Spinal cord (tissue), 10 donors: ENCODE measurements at places on chromosomes 11 and 22. TPM values are rescaled to one million over a fixed set of nuclear protein-coding genes. Genes with fewer than 3 reads are reported as not detected.

The FGF4 gene
- not detected for total RNA-seq

DNA sequence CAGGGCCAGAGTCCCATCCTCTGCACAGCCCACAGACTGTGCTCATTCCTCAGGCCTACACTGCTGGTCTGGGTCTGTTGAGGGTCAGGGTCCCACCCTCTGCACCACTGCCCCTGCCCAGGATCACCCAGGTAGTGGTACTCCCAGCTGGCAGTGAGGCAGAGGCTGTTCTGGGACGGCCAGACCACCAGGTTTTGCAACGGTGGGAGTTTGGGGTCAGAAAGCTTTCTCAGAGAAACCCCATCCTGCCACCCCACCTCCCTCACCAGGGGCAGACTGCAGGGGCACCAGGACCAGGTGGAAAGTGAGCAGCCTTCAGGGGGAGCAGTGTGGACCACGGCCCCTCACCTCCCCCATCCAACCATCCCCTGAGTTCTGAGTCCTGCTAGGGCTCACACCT is 10.8 kb downstream of the NPTXR start:
- DNase-seq: no peak

The PATE4 gene
- not detected for total RNA-seq

The KCNJ1 gene
- total RNA-seq: 0.06 TPM

DNA sequence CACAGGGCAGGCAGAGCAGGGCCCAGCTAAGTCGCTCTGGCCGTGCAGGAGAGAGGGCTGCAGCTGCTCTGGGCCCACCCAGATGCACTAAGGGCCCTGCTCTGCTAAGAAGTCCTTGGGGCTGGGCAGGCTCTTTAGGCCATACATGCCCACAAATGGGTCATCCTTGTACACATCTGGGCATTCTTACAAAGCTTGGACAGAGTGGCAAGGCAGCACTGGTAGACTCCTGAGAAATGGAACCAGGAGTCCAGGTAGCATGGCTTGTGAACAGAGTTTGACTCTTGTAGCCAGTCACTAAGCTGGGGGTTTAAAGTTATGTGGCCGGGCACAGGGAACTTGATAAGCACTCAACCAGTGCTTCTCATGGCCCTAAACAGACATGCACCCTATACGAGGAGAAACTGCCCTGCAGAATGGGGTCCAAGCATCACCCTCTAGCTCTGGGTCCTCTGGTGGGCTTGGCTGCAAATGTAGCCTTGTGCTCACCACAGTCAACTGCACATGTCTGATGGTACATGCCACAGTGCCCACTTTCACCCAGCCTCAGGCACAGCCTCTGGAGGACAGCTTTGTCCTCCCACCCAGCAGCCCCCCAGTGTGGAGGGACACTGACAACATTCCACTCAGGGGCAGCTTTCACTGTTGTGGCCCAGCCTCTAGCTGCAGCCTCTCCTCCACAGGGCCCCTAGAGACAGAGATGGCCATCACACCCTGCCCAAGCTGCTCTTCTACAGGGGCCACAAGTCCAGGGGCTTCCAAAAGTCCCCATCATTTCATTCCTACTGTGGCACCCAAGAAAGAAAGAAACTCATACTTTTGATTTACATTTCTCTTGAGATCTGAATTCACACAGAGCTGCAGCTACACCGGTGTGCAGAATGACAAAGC is 75.2 kb downstream of the DGCR2 start:
- DNase-seq: no peak

The TREH gene
- total RNA-seq: not detected

GRCh38 chr11:108632041-108632704 is 32.7 kb upstream of the DDX10 start:
- no peak for DNase-seq

DNA sequence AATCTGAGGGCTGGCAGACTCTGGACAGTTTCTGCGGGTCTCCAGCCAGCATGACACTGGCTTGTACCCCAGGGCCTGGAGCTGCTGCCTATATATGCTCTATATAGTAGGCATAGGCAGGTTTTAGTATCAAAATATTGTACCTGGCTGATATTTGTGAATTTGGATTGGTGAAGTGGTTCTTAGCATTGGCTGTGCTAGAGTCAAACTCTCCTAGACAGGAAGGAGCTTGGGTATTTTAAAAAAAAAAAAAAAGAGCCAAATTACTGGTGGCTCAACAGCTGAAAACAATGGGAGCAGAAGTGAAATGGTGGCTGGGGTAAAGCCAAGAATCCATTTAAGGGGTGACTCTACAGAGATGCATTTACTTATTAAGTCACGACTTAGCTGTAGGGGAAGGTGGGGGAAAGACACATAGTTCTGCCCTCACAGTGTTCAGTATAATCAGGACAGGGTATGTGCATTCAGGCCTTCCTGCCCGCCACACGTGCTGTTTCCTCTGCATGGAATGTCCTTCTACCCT is 11.0 kb upstream of the MTFP1 start:
- no peak for DNase-seq

The FREY1 gene
- 0.72 TPM for total RNA-seq

DNA sequence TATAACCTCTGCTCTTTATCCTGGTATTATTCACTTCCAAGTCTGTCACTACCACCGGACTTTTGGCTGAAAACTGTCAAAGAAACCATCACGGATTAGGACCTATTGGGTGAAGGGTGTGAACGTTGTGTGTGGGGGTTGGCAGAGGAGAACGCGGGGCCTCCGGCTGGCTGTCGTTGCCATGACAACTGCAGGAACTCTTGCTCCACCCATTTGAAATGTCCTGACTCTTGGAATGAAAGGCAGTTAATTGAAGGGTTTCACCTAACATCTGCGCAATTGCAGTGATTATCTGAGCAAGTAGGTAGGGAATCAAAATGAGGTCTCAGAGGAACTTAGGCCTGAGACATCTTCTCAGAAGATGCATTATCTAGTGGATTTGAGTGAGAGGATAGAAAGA is 60.9 kb upstream of the CLMP start:
- DNase-seq: no peak

DNA sequence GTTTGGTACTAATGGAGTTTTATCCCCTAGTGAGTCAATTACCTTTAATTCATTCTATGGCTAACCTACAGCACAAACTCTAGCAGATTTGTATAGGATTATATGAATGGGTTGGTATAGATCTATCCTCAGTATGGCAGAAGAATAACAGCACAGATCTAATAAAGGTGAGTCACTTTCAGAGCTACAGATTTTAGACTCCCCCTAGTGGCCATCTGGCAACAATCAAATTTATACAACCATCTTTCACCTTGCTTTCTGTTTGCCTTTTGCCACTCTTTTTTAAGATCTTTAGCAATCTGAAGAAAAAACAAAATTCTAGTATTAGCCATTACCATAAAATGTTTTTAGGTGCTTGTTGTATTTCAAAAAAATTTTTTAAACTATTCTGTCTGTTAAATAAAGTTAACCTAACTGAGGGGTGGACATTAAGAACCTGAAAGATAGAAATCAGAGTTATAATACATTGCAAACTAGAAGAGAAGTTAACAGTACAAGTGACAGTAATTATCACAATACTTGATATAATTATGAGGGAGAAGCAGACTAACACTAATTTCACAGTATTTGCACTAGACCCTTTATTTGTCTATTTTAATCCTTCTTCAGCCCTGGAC is 25.8 kb downstream of the DDIAS start:
- no peak for DNase-seq

GRCh38 chr22:20027966-20028854 is 7.3 kb downstream of the TANGO2 start:
- no peak for DNase-seq

The NXPE1 gene
- not detected for total RNA-seq

The LRRC32 gene
- 31.8 TPM for total RNA-seq

The TRIM49 gene
- total RNA-seq: not detected

DNA sequence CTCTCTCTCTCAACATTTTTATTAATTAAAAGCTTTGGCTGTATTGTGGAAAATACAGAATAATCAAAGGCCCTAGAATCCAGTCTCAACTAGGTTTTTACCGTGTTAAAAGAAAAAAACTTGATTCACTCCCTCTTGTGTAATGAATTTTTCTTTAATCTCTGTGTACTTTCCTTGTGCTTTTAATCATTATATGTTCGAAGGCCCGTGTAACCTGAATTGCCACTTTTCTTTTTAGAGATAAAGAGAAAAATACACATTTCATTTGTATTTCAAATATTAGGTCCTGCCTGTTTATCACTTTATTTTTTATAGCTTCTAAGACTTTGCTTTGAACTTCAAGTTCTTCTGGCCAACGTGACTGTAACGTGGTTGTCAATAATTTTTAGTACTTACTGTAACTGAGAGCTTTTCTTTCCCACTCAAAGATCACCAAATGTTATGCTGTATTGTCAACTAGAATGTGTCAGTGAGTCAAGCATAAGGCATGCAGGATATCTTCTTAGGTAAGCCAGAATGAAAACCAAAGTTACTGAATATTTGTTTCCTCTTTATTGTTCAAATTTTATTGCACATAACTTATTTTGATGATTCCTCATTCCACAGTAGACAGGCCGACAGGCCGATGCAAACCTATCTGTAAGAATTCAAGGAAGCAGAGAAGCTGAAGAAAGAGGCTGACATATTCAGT is 23.3 kb upstream of the FAR1 start:
- no peak for DNase-seq

The MPPED2 gene
- 30.7 TPM for total RNA-seq

GRCh38 chr22:47551431-47551775 is 789.0 kb downstream of the TBC1D22A start:
- no peak for DNase-seq

DNA sequence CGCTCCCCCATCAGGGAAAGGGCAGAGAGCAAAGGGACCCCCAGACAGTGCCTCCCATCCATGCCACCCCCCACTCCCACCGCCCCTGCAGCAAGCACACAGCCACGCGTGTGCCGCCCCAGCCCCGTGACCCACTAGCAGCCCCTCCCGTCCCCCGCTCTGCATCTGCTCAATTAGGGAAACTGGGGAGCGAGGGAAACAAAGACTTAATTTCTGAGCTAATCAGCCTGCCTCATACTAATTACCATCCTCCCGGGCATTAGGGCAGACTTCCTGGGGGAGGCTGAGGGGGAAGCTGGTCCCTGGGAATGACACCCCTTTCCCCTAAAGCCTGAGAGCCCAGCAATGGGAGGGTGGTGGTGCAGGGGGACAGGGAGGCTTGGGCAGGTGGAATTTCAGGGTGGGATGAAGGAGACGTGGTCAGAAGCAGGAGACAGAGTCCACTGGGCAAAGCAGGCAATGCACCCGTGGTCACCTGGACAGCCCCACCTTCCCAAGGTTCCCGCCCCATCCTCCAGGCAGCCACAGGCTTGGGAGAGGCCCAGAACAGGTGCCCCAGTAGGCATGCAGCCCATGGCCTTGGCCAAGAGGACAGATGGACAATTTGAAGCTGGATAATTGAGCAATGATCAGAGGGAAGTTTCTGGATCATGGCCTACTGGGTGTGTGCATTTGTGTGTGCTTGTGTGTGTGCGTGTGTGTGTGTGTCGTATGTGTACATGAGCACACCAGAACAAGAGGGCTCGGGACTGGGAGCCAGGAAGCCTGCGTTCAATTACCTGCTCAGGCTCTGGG is 20.6 kb downstream of the ELFN2 start:
- DNase-seq: no peak

DNA sequence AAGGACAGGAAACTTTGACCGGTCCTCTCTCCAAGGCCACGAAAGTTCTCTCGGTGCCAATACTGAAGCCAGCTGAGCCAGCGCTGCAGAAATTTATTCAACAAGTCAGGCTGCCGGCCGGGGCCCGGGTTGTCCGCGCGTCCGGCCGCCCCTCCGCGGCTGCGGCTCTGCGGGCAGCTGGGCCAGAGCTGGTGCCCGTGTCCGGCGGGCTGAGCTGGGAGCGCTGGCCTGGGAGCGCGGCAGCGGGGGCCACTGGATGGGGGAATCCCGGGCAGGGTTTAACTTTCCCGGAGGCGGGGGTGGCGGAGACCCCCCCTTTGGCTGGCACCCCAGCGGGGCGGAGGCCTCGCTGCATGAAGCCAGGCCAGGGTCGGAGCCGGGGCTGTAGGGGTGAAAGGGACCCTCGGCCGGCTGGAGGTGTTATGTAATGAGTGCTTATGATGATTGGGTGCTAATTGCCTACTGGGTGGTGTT is 12.3 kb upstream of the CACNA1I start:
- DNase-seq: no peak

DNA sequence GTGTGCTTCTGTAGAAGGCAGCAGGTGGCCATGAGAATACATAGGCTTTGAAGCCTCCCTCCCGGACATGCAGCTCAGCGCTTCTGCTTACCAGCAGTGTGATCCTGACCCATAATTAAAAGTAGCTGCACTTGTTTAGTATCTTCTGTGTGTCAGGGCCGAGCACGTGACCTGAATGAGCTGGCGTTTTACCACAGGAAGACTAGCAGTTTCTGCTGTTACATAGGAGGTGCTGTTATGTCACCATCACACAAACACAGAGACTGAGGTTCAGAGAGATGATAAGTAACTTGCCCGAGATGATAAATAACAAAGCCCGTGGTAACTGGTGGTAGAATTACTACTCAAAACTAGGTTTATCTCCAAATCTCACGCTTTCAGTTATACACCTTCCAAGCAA is 329.5 kb downstream of the OPCML start:
- no peak for DNase-seq

The CRYBB3 gene
- total RNA-seq: 0.28 TPM

The EIF1AD gene
- 33.7 TPM for total RNA-seq

DNA sequence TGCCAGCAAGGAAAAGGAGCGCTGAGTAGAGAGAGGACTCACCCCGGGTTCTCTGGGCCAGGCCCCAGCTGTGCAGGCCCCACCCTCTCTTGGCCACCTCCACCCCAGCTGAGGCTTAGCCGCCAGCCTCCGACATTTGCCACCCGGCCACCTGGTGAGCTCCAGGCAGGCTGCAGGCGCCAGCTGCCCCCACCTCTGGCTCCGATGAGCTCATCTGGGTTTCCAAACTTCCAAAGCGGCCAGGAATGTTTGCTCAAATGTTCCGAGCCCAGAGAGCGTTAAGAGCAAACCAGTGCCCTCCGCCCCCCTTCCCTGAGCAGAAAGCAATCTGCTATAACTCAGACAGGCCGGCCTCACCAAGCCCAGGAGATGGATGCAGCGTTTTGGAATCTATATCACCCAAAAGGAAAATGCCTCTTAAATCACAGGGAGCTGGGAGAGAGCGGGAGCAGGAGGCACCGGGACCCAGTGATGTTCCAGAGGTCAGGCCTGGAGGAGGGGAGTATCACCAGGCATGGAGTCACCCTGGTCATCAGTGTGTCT is 9.1 kb upstream of the MN1 start:
- no peak for DNase-seq

- no peak for DNase-seq
Observed at GRCh38 chr11:93741882-93742226, 382 bp downstream of the C11orf54 start.

GRCh38 chr11:119380827-119381180 is 686 bp downstream of the USP2 start:
- no peak for DNase-seq

DNA sequence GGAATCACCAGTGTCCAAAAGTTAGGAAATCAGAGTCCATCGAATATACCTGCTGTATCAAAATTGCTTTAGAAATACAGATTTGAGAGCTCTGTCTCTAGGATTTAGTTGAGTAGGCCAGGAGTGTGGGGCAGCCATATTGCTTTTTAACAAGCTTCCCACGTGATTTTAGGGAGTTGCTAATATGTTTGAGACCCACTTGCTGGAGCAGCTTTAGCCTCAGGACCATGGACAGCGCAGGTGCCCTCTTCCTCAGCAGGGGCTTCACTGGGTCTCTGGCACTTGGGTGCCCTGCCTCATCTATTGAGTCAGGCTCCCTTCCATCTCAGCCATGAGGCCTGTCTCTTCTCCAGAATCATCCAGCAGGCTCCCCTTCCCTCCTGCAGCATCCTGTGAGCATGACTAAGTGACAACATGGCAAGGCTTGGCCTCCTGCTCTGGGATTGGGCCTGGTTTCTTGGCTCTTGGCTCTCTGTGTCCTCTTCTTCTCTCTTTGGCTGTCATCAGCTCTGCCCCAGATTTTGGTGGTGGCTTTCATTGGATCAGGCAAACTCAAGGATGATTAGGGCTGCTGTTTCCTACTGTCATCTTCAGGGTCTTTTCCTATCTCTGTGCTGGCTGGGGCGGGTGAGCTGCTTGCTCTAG is 70.0 kb downstream of the SGSM1 start:
- no peak for DNase-seq
